WTC11 (cell line): ENCODE measurements at places on chromosomes 5 and 9. TPM values are rescaled to one million over a fixed set of nuclear protein-coding genes. Genes with fewer than 3 reads are reported as not detected.

GRCh38 chr5:126490167-126490940 is 67.1 kb downstream of the GRAMD2B start:
- DNase-seq: peak; percentile 23

DNA sequence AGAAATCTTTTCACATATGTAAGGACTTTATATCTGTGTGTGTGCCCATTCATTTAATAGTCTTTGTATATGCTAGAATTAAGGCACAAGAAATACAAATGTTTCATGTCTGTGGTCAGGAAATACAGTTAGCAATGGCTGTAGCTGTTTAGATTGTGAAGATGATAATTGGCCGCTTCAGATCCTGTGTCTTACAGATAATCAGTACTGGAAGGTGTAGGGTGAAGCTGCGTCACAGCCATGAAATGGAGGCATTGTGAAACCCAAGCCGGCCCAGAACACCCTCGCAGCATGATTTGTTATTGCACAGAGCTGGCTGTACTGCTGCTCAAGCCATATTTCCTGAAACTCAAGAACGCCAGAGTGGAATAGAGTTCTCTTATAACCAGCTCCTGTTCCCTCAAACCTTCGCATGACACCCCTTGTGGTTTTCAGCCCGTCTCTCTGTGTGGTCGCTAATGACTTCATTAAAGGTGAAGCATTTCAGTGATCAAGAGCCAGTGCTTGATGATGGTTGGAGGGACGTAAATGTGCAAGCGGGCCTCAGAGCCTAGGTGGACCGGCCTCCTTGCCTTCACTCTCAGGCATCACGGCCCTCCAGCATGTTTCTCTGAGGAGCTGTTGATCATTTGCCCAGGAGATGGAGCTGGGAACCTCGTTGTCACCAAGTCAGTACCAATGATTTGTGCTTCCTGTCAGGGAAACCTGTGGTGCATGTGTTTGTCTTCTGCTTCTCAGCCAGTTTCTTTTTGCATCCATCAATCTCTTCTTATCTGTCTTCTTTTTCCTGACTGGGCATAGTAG is 80.1 kb downstream of the F2RL2 start:
- no peak for DNase-seq

DNA sequence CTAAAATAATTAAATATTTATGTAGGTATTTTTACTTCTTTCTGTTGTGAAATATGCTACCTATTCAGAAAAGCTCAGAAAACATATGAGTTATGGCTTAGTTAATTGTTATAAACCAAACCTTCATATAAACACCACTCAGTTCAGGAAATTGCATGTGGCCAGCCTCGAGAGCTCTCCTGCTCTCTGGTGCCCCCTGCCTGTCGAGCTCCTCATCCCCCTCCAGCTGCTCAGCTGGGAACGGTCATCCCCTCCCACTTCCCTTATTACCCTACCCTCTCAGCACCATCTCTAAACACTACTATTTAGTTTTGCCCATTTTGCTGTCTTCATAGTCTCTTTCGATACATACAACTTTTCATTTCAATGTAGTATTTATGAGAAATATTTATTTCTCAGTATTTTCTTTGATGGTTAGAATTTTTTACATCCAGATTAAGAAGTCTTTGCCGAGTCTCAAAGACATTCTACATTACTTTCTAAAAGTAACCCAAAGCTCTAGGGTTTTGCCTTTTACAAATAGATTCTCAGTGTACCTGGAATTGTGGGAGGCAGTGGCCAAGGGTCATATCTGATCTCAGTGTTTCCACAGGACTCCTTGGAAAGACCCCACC is 51.2 kb upstream of the SEMA4D start:
- peak; percentile 82 for DNase-seq

The NUP188 gene
- 71.3 to 98.9 TPM (median 73.5 TPM) in 3 replicates for total RNA-seq

GRCh38 chr9:21995006-21995665 is 545 bp downstream of the CDKN2B-AS1 start:
- DNase-seq: peak; percentile 79

The DBH gene
- 0.23 to 0.34 TPM (median 0.24 TPM) in 3 replicates for total RNA-seq

The TICAM2 gene
- 0.66 to 1.0 TPM in 2 of 3 replicates, not detected in the other for total RNA-seq

DNA sequence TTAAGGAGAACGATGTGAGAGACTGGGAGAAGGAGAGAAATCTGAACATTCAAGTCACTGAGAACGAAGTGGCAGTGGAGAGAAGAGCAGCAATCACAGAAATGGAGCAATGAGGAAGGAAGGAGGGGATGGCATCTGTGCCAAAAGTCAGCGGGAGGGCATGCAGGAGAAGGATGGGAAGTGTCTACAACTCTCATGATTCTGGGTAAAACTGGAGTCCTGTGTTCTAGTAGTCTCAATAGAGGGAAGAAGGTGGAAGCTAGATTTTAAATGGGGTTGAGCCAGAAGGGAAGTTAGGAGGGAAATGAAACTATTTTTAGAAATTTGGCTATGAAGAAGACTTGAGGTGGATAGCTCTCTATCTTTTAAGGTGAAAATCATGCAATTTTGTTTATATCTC is 39.1 kb upstream of the SPATA31C2 start:
- DNase-seq: no peak

- DNase-seq: no peak
These were observed 254.2 kb downstream of the ARHGAP26 start for GRCh38 chr5:143024228-143024920.

GRCh38 chr9:5714501-5715401 is 85.8 kb downstream of the RIC1 start:
- DNase-seq: no peak

GRCh38 chr9:115615000-115615401 is 497.0 kb upstream of the TNC start:
- DNase-seq: no peak

DNA sequence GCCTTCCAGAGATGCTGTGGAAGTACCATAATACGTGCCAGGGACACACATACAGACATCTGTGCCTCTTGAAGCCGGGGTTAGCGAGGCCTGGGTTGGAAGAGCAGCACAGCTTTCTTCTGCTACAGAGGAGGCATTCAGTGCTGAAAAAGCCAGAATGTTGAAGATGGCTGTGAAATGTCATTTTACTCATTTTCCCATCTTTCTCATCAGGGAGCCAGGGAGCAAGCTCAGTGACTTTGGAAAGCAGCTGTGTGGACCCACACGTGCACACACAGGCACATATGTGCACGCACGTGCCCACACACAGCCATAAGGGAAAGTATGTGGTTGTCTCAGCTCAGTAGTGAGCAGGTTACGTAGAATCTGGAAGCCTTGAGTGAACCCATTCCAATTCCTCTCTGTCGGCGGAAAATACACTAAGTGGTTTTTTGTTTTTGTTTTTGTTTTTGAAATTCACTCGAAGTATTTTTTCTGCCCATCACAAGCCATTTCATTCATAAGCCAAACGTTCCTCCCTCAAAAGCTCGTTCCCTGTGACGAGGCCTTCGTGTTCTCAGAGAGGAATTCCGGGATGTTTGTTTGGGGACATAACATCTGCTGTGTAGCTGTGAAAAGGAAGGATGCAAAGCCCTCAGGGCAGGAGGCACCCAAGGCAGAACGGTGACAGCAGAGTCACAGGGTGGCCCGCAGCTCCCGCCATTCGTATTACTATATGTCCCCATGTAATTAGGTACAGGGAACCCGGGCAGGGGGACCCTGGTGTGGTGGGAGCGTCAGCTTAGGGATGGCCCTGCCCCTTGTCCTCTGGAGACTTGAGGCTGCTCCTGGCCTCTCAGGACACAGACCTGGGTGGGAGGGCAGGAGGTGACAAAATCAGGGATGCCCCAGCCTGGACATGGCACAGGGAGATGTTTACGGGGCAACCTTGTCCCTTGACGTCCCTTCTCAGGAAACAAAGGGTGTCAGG is 29.0 kb upstream of the ANKRD33B start:
- no peak for DNase-seq

The TPM2 gene
- 138 to 146 TPM (median 139 TPM) in 3 replicates for total RNA-seq

The PROB1 gene
- total RNA-seq: 2.5 to 3.3 TPM (median 3.2 TPM) in 3 replicates

The FOXE1 gene
- 0.05 to 0.09 TPM (median 0.07 TPM) in 3 replicates for total RNA-seq

DNA sequence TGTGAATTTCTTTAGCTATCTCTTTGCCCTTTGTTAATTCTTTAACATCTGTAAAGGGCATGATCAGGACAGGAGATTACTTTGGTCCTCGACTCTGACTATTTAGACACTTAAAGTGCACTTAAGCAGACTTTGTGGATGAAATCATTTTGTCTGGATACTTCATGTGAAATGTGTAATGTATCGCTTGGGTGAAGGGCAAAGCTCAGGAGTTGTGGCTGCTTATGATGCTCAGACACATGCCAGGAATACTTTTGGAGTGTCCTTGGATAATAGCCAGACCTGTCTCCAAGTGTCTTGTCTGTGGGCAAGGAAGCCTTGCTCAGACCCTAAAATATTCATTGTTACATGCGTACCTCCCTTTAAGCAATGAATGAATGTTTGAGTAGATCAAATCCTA is 87.8 kb downstream of the RAI14 start:
- no peak for DNase-seq

The SPATA31D4 gene
- total RNA-seq: not detected in 3 replicates

DNA sequence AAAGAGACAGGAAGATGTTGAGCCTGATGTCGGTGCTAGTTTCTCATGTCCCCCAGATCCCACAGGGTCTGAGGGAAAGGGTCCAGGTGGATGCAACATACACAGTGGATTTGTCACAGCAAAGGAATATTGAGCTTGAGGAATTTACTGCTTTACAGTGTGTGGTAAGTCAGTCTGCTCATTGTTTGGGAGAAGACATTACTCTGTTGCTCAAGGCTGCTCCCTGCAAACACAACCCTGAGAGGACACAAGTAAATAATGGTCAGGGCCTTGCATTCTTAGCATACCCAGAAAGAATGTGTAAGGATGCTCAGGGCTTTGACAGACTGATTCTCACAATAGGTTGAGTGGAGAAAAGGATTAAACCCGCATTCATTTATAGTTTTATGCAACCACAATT is 7.3 kb upstream of the MAN2A1 start:
- DNase-seq: no peak

The IFNA2 gene
- total RNA-seq: not detected in 3 replicates

The SLC25A2 gene
- 0.24 TPM in 1 of 3 replicates, not detected in the others for total RNA-seq

GRCh38 chr9:126722922-126723806 is 81.7 kb upstream of the ZBTB43 start:
- DNase-seq: peak; percentile 37

GRCh38 chr5:98770209-98770910 is 3.1 kb upstream of the RGMB start:
- DNase-seq: no peak

DNA sequence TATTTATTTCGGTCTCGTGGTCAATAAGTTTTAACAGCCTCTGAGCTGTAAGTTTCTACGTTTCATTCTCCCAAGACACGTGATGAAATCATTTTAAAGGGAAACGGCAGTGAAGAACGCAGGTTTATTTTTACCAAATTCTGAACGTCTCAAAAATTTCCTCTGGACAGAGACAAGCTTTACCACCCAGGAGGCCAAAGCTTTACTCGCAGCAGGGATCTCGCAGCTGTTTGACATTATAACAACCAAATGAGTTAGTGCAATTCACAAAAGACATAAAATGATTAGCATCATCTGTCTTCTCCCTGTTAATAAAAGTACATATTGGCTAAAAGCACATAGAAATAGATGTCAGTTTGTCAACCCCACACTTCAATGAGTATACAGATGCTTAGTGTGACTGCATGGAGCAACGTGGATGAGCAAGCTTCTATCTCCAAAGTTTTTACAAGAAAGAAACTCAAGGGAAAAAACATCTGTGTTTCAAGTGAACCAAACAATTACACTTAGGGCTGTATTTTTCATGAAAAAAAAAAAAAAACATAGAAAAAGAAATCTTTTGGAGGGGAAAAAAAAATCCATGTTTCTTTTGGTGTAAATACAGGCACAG is 2.5 kb downstream of the SEMA5A start:
- DNase-seq: no peak

The ADRB2 gene
- 1.1 to 1.3 TPM (median 1.2 TPM) in 3 replicates for total RNA-seq

The CD14 gene
- 0.27 to 0.63 TPM (median 0.53 TPM) in 3 replicates for total RNA-seq

The ZNF483 gene
- 65.9 to 77.4 TPM (median 68.7 TPM) in 3 replicates for total RNA-seq

The TAF11L7 gene
- total RNA-seq: not detected in 3 replicates

DNA sequence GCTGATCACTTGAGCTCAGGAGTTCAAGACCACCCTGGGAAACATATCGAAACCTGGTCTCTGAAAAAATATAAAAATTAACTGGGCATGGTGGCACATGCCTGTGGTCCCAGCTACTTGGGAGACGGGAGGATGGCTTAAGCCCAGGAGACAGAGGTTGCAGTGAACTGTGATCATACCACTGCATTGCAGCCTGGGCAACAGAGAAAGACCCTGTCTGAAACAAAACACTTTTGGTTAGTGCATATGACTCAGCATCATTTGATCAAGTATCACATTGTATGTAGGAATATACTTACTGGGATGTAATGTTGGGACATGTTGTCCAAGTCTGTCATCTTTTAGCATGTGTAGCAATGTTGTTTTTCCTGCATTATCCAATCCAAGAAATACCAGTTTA is 12.0 kb downstream of the SAR1B start:
- DNase-seq: no peak
